Trophoblast cell (in vitro differentiated cells and primary cell): ENCODE measurements at places on chromosomes 2 and 18.

DNA sequence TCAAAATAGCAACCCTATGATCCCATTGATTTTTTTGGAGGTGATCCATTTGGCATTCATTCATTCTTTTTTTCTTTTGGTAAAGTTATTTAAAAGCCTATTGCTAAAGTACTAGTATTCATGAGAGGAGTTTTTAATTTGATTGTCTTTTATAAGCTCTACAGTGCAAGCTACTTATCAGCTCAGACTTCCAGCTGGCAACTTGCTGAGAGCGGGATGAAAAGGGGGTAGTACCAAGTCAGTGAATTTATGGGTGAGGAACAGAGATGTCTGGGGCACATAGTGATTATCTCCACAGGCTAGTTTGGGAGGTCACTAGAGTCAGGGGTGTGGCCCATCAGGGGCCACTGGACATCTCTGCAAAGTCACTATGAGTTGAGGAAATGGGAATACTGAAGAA is 202.4 kb downstream of the PIK3C3 start:
- no peak for DNase-seq

- DNase-seq, result no peak
Measured at GRCh38 chr2:89845532-89845931, 1154.1 kb downstream of the RPIA start.

- DNase-seq, result no peak
Measured at GRCh38 chr2:44774826-44775492, 166.5 kb upstream of the SIX3 start.

- DNase-seq, result no peak
Measured at GRCh38 chr18:46946656-46947282, 29.4 kb downstream of the KATNAL2 start.

DNA sequence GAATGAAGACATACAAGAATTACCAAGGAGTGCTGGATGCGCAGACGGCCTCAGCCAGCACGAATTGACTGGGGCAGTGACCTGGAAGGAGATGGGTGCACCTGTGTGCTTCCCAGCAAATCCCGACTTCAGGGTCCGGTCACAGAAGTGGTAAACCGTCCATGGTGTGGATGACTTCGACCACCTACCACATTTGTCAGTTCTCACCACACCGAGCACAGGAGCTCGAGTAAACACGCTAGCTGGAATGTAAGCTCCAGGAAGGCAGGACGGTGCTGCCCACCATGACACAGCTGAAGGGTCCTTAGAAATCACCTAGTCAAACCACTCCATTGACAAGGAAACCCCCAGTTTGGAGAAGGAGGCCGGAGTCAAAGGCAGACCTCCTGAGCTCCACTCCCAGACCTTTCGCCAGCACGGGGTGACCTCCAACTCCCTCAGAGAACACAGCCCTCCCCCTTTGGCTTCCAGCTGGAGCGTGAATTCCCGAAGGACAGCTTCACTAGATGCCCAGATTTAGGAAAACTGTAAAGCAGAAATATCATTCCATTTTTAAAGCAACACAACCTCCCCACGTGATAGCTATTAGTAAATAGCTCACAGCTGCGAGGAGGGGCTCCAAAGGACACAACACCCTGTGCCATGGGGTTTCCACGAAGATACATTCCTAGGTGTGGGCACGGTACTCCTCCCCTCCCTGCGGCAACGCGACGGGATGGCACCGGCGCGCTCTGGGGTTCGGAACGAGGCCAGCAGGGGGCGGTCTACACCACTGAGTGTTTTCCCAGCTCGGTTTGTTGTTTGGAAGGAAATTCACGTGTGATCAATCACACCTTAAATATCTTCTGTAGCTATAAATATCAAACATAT is 34.1 kb upstream of the GNAL start:
- no peak for DNase-seq

GRCh38 chr18:49257609-49258008 is 202.8 kb downstream of the DYM start:
- DNase-seq, result no peak

DNA sequence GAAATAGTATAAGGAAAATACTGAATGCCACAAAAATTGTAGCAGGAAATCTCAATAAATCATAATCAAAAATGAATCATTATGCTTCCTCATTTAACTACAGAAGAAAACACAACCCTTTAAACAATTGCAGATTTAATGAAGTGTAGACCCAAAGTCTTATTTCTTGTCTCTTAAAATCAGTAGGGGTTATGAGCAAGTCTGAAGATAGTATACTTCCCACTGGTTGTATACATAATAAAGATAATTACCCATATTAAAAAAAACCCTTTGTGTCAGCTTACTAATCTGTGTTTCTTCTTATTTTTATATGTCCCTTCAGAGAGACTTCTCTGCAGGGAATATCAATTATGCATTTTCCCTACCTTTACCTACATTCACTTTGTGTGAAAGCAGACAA is 504.7 kb downstream of the ERBB4 start:
- DNase-seq, result no peak

DNA sequence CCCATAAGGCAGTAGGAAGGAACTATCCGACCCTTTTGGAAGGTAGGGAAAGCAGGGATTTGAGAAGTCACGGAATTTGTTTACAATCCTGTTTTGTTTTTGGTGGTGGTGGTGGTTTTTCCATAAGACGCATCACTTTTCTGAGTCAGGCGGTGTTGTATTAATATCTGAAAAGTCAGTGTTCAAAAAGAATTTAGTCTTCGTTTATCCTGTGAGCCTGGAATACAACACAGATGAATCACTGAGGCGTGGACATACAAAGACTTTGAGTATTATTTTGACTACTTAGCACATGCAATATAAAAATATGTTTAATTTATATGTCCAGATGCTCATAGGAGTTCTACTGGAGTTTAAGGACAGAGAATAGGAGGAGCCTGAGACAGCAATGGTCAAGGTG is 785 bp downstream of the ZNF892 start:
- no peak for DNase-seq

DNA sequence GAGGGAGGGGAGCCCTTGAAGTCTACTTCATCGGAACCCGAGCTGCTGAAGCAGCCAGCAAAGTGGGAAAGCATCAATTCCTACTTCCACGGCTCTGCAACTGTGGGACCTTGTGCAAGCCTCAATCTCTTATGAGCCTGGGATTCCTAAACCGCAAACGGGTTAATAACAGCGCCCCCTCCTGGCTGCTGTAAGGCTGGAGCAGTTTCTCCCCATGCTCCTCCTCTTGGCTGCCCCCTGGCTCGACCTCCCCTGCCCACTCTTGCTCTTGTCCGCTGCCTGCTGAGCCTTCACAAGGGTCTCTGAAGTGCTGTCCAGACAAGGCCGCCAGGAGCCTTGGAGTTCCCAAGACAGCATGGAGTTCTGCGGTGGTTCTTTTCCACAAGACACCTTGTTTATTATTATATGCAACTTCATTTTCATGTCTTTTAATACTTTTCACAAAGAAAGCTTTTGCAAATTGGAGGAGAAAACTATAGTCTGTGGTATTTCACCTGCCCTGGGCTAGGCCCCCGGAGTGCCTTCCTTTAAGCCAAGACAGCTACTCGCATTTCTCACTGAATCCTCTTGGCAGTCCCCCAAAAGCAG is 157.2 kb downstream of the DDX1 start:
- DNase-seq, result peak; percentile 71

DNA sequence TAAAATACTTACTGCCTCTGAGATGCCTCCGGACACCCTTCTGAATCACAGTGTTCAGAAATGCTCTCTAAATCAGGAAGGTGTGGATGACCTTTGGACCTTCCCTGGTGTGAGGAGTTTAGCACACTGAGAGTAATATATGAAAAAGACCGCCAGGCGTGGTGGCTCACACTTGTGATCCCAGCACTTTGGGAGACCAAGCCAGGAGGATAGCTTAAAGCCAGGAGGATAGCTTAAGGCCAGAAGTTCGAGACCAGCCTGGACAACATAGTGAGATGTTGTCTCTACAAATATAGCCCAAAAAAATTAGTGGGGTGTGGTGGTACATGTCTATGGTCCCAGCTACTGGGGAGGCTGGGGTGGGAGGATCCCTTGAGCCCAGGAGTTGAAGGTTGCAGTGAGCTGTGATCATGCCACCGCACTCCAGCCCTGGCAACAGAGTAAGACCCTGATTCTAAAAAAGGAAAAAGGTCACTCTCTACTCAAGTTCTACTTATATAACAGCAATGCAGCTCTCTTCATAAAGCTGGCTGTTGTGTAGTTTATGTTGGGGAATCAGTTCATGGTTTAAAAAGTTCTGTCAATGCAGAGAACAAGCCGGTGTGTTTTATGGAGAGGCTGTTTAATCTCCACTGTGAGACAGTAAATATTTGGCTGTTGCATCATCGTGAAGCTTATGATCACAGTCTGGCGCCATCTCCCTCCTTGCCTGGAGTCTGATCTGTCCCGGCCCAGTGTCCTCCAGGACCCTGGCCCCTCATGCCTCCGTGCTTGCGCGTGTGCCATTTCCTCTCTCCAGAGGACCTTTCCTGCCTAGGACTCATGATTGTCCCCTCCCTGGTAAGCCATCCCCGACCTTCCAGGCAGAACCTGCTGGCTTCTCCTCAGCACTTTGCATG is 184.5 kb downstream of the FAM210A start:
- peak; percentile 41 for DNase-seq

DNA sequence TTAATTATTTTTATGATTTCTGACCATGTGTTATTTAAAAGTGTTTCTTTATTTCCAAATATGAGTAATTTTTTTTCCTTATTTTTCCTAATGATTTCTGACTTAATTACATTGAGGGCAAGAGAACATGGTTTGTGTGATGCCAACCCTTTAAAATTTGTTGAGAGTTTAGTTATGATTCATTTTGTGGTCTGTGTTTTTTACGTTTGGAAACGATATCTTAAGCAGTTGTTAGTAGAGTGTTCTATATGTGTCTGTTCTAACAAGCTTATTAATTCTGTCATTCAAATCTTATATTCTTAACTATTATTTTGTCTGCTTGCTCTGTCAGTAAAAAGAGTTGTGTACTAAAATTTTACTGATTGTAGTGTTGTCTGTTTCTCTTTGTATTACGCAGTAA is 15.0 kb downstream of the NAB1 start:
- no peak for DNase-seq

- DNase-seq, result no peak
Measured at GRCh38 chr2:53854678-53855077, 5.1 kb downstream of the GPR75 start.

DNA sequence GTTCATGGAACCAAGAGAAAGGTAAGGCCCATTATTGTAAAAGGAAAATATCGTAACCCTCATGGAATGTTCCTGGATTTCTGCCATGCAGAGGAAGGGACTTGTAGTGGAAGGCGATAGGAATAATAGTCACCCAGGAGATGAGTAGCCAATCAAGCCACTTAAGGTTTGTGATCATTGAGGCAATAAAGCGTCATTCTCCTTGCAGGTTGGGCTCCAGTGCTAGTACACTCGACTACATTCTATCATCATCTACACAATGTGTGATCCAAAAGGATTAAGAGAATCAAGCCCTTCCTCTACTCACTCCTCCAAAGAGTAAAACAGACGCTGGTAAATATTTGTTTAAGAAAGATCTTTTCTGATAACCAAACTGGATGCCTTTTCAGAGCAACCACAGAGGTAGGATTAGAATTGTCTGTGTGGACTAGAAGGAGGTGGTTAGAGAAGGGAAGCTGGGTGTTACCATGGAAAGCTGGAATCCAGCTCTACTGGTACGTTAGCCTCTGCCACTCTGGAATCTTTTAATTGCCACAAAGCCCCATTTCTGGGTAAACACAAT is 245.7 kb downstream of the IKZF2 start:
- peak; percentile 83 for DNase-seq

DNA sequence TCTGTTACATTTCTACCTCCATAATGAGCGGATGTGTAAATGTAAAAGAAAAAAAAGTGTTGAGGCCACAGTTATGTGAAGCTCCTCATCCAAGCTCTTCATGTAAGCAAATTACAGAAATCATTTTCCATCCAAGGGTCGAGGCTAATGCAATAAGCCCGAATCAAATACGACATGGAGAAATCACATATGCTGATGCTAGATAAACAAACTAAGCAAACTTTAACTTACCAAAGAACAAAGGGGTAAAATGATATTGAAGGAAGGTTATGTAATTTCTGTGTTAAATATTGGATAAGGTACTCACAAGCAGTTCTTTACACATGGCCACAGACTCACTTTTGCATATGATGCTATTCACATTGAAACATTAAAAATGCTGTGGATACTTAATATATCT is 310.2 kb upstream of the ID2 start:
- no peak for DNase-seq

- no peak for DNase-seq
Measured at GRCh38 chr2:58476556-58476955, 235.4 kb upstream of the FANCL start.

DNA sequence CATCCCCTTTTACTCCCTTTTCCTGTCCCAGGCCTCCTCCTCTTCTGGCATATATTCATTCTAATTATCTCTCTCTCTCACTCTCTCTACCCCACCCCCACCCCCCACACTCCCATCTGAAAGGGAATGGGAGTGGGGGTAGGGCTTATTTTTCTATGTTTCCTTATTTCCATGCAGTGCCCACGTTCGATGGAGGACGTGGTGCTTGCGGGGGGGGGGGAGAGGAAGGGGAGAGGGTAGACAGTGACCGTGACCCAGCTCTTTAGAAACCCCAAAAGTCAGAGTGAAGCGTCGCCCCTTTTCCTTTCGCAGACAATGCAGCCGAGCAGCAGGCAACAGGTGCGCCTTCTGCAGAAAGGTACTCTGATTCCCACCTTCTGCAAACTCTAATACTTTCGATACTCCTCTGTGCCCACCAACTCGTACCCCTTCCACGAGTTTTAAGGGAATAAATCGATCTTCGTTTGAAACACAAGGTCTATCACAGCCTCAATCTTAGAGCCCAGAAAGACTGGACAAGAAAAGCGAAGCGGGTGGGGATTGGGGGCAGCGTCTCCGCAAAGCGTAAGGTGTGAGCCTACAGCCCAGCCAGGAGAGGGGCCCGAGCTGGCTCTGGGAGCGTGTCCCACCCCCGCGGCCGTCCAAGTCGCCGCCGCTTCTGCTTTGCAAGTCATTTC is 891 bp upstream of the NR4A2 start:
- DNase-seq, result no peak

- no peak for DNase-seq
Measured at GRCh38 chr2:1664076-1664605, 80.2 kb downstream of the PXDN start.

- DNase-seq, result no peak
Measured at GRCh38 chr2:72681016-72681995, 144.5 kb downstream of the EXOC6B start.

DNA sequence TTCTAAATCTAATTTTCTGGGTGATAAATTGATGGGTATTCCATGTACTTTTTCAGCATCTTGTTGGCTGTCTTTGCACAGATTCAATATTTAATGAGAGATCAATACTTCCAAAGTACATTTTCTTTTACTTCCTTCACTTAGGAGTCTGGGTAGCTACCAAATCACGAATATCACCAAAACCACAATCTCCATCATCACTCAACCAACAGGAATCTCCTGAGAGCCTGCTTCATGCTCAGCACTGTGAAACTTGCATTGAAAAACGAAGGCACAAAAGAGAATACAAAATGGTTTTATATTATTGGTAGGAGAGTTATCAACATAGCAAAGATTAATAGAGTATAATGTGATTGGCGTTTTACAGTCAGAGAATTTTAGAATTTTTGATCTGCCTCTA is 261.5 kb upstream of the DSEL start:
- DNase-seq, result no peak

GRCh38 chr2:131016826-131017741 is 76.2 kb downstream of the FAM168B start:
- DNase-seq, result peak; percentile 77
